GM23338 (cell line): ENCODE measurements at places on chromosomes 6 and 20. TPM values are rescaled to one million over a fixed set of nuclear protein-coding genes. Genes with fewer than 3 reads are reported as not detected.

GRCh38 chr20:47262365-47263013, 94.0 kb downstream of the ZMYND8 start:
- DNase-seq = no peak

The RAB44 gene
- not detected in 2 replicates for total RNA-seq

DNA sequence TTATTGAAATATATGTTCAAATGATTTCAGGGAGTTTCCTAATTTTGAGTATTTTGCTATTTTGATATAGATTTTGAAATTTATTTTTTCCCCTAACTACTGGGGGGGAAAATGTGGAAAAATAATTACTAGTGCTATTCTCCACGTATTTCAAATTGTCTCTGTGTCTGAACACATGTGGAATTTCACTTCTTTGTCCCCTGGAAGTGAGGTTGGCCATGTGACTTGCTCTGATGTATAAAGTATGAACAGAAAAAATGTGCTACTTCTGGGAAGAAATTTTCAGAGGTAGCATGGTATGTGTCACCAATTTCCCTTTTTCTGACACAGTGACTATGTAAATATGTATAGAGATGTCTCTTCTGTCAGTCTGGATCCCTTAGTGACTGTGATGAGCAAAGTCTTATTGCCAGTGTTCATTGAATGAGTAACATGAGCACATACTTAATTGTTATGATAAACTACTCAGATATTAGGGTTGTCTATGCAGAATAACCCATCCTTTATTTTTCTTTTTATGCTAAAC, 215.4 kb upstream of the CCN2 start:
- DNase-seq = no peak

- DNase-seq = no peak
These were observed 326.3 kb downstream of the FARS2 start for GRCh38 chr6:5587648-5588047.

DNA sequence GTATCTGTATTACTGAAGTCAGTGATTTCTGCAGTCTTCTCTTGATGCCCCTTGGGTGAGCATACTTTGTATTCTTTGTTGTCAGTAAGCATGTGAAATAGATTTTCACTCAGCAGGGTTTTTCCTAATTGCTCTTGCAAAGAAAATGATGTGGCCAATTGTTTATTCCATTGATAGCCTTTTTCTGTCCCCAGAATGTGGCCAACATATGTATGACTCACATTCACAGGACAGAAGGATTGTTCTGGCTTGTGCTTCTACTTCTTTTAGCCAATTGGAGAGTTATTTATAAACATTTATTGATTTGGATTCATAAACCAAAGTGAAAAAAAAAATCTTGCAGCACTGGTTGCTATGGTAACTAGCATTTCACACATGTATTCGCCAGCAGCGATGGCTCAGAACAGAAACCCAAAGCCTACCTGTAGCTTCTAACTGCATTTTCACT, 54.4 kb upstream of the RBM24 start:
- DNase-seq = no peak

GRCh38 chr6:87100216-87100615, 5.3 kb upstream of the CGA start:
- DNase-seq = no peak

DNA sequence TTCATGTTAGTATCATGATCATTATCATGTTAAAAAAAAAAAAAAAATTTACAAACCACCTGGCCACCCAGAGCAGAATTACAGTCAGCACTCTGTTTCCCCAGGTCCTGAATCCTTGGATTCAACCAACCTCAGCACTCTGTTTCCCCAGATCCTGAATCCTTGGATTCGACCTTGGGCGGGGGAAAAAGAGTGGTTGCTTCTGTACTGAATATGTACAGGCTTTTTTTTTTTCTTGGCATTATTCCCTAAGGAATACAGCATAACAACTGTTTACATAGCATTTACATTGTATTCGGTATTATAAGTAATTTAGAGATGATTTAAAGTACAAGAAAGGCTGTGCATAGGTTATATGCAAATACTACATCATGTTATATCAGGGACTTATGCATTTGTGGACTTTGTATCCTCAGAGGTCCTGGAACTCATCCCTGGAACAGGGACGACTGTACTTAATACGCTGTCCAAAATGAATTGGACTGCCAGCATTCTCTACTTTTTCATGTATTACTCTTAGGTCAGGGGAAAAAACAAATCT, 31.2 kb downstream of the GCNT2 start:
- DNase-seq = no peak

DNA sequence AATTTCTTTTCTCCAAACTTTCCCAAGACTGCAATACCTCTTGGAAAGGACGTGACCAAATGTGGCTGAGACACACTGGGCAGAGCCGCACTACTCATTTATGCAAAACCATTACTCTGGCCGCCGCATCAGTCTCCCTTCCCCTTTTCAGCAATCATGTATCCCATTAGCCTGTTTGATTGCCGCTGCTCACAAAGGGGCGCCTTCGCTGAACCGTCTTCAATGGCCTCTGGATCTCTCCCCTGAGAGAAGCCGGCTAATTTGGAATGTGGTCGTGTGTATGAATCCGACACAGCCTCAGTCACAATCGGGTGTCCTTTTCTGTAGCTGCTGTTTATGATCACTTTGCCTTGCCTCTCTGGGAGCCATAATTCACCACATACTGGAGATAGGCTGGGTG, 361.1 kb downstream of the ZFAND3 start:
- DNase-seq = no peak

The PAX1 gene
- total RNA-seq = 0.14 TPM in 1 of 2 replicates, not detected in the other

- DNase-seq = no peak
These were observed 57.5 kb upstream of the SLC4A11 start for GRCh38 chr20:3296261-3297078.

DNA sequence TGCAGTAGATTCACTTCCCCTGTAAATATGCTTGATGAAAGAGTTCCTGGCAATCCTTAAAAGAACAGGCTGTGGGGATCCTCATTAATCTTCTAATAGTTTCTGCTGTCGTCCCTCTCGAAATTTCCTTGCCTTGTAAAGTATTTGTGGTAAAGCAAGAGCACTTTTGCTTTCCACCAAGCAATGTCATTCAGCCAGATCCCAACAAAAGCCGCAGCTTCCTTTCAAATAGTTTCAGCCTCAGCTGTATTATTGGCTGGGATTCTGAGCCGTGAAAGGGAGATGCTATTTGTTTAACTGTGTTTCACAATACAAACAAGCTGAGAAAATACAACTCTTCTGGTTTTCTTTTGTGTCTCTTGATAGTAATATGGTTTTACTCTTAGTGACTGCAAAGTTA, 48.9 kb upstream of the EPHA7 start:
- peak; percentile 68 for DNase-seq

DNA sequence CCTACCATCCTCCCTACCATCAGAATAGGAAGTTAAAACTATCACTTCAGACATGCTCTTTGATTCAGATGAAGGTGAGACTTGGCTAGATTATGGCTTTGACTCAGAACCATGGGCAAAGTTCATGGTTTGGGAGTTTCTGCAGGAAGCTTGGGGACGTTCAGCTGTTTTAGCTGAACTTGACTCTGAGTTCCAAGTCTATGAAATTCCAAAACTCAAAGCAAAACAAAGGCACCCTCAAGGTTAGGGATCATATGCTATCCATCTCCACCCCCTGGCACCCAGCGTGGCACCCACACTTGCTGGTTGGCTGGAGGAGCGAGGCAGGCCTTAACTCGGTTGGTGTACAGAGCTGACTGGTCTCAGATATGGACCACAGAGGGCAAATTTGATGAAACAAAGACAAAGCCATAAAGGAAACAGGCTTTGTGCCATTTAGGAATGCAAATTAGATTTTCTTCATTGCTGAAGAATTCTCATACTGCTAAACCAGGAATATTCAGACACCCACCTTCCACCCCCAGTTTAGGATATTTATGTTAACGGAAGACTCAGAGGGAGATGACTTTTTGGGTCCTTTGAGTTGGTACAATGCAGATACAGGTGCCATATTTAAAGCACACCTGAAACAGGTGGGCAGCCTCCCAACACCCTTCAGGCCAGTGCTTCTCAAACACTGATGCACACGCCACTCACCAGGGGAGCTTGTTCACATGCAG, 88.4 kb upstream of the SLC22A16 start:
- no peak for DNase-seq

- DNase-seq = no peak
These were observed 9.7 kb downstream of the PDE7B start for GRCh38 chr6:135861189-135861588.

The CGA gene
- not detected in 2 replicates for total RNA-seq

- peak; percentile 61 for DNase-seq
These were observed 58.3 kb upstream of the HFE start for GRCh38 chr6:26028746-26029569.

DNA sequence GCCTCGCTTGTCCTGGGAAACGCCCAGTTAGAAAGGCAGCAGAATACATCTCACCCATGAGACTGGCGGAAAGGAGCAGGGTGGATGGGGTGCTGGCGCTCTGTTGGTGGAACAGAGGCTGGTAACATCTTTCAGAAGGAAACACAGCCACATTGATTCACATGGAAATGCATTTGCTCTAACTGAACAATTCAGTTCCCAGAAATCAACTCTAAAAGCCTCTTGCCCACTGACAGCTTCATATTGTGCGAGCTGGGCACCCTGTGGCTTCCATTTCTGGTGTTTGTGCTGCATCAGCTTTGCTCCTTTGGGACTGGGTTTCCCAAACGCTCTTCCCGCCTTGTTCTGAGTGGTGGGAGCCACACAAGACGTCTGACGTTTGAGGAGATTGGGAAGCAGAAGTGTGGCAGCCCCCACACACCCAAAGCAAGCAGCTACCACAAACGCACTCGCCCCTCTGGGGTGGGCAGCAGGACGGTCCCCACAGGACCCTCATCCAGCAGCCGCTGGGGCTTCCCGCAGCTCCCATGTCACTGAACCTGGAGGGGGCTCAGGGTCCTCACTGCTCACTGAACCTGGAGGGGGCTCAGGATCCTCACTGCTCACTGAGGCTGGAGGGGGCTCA, 229.5 kb downstream of the ERMARD start:
- no peak for DNase-seq

- DNase-seq = no peak
These were observed 488.0 kb upstream of the NOX3 start for GRCh38 chr6:155943635-155944034.

- DNase-seq = no peak
These were observed 15.5 kb upstream of the ITCH start for GRCh38 chr20:34347571-34347970.

DNA sequence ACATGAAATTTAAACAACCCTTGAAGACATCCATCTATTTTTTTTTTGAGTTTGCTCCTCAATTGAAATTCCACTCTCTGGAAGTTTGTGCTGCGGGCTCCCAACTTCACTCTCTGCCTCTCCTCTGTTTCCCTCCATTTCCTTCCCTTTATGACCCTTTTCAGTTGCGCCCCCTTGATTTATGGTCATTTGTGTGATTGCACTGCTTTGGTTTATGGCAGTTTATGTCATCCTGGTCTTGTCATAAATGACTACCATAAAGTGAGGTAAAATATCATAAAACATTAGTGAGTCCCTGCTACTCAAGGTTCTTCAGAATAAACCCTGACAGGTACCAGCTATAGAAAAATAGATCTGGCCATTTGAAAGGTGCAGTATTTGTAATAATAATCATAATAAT, 348.3 kb upstream of the ZFP64 start:
- peak; percentile 41 for DNase-seq

- DNase-seq = peak; percentile 22
These were observed 73.2 kb upstream of the JAG1 start for GRCh38 chr20:10747019-10747418.

DNA sequence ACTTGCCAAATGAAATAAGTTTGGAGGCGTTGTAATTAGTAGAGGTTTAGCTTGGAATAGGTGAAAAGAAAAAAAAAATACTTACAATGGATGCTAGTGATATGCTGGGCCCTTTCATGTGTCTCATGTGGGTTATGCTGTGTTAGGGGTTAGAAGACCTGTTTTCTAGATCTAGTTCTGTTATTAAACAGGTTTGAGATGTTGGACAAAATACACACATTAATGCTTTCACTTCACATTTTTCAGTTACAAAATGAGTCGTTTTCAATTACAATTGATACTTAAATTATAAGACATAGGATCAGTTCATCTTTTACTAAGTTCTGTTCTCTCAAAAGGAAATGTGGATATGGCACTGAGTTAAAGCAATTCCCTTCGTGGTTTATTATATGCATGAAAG, 509.8 kb downstream of the EPM2A start:
- no peak for DNase-seq

The CASS4 gene
- 0.12 TPM in 1 of 2 replicates, not detected in the other for total RNA-seq

GRCh38 chr6:46376562-46377061, 114.6 kb downstream of the RCAN2 start:
- no peak for DNase-seq

DNA sequence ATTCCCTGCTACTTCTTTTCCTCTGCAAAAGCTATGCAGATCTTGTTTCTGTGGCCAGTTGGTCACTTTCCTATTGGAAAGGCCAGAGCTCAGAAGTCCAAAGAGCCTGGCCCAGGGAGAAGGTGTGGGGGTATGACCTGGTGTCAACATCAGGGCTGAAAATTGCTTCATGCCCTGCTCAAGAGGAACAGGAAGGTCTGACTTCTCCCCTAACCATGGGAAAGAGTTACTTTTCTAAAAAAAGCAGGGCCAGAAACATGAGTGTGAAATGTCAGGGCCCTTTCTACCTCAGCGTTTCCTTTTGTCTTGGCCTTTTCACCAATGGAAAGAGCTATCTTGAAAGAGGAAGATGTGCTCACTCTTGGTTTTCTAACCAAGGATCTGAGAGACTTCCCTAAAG, 117.4 kb downstream of the MAFB start:
- no peak for DNase-seq

DNA sequence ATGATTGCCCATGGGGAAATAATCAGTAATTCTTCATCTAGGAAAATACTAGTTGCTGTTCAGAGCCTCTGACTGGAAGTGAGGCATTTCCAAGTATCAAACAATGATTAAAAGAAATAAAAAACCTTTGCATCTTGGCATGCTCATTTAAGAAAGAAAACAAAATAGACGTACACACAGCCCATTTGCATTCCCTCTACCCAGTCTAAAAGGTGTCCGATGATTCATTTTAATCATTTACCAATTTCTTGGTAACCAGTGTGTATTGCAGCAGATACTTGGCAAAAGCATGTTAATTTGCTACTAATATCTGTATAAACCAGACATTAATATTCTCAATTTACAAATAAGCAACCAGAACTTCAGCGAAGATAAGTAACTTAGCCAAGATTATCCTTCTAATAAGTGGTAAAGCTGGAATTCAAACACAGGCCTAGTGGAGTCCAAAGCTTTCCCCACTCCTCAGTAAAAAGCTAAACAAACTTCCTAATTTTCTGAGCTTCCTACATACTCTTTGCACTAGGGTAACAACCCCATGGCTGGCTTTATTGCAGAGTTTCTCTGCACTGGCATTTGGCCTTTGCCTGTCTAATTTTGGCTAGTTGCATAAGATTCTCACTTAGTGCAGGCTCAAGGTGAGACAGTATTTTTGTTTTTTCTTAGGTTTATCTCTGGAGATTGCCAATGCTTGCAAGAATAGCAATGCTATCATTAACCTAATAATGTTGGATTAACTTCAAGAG, 338.1 kb downstream of the PRKN start:
- DNase-seq = no peak

- DNase-seq = no peak
These were observed 155.1 kb downstream of the BTBD9 start for GRCh38 chr6:38484656-38485055.

- no peak for DNase-seq
These were observed 365.1 kb upstream of the SOX4 start for GRCh38 chr6:21228411-21228810.

The NRSN2 gene
- 14.4 and 19.8 TPM in 2 replicates for total RNA-seq

GRCh38 chr6:18465410-18466154, 78.4 kb downstream of the RNF144B start:
- DNase-seq = no peak

- DNase-seq = no peak
These were observed 54.5 kb downstream of the IPCEF1 start for GRCh38 chr6:154301839-154302752.

GRCh38 chr6:162999575-163000285, 272.0 kb downstream of the PACRG start:
- no peak for DNase-seq
